ENCODE measurements at places on chromosomes 11 and 22.

- DNase-seq = peak; percentile 79
These were observed 35.1 kb downstream of the FBLN1 start for GRCh38 chr22:45537734-45538181.

- no peak for DNase-seq
These were observed 109.5 kb downstream of the TEAD1 start for GRCh38 chr11:12783765-12784164.

DNA sequence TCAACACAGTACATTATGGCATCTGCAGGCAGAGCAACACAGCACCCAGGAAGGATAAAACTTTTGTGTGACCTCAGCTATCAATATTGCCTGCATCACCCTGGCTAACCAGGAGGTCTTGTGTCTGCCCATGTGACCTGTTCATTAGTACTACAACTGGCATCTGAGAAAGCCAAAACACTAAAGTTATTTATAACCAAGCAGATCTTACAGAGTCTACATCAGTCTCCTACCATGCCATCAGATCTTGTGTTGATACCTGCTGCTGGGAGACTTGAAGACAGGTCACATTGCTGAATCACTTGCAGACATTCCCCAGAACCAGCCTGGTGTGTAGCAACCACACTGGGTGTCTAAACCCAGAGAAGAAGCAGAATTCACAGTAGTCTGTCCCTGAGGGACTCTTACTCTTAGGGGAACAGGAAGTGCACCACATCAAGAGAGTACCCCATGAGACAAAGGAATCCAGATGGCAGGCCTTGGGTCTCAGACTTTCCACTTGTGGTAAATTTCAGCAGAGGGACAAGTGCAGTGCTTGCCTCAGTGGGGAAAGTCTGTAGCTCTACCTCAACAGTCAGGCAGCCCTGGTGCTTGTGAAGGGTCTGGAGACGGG, 7.0 kb downstream of the OR9G1 start:
- DNase-seq = no peak

GRCh38 chr11:34199525-34199924, 94.1 kb downstream of the NAT10 start:
- no peak for DNase-seq

- no peak for DNase-seq
These were observed 130.5 kb downstream of the MORC2 start for GRCh38 chr22:30838111-30838510.

- no peak for DNase-seq
These were observed 60.0 kb upstream of the MYEOV start for GRCh38 chr11:69233744-69234570.

DNA sequence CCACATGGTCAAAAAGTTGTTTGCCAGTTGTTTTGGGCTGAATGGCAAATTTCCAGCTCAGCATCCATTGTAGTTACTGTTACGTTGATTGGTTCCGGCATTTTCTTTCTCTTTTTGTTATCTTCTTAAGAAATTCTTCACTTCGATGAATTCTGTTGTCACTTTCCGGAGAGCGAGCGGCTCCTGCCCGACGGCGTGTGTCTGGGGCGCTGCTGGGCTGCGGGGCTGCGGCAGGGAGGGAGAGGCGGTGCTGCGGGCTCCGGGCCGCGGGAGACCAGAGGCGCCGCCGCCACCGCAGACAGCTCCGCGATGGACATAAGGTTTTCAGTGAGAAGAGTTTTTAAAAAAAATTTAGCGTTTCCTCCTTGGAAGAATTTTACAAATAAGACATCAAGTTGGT, 117.4 kb downstream of the RRM1 start:
- no peak for DNase-seq

GRCh38 chr22:45775569-45776312, 104.1 kb downstream of the ATXN10 start:
- no peak for DNase-seq

DNA sequence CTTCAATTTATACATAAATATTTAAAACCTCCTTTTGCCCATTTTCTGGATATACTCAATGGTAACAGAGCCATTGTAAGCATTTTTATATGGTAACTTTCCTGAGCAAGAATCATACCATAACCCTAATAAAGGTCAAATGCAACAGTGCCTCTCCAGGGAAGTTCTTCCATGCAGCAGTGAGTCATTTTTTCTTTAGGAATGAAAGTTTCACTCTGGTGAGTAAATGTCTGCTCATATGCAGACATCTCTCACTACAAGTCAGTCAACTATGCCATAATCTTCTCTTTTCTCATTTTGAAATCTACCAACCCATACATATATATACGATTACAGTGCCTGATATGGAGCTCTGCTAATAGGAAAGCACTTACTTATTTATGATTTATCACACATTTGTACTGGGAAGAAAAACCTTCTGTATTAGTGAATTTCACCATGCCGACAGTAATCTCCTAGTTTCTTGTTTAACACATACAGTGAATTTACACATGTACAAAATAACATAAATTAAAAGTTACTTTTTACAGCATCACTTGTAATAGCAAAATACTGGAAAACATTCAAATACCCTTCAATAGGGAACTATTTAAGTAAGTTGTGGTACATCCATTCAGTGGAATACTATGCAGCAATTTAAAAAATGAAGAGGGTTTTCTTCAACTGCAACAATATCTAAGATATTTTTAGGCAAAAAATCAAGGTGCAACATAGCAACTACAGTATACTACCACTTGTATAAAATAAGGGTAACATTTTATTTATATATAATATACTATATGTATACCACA, 16.0 kb downstream of the STK33 start:
- no peak for DNase-seq

GRCh38 chr11:128210148-128210940, 377.0 kb downstream of the ETS1 start:
- peak; percentile 90 for DNase-seq

DNA sequence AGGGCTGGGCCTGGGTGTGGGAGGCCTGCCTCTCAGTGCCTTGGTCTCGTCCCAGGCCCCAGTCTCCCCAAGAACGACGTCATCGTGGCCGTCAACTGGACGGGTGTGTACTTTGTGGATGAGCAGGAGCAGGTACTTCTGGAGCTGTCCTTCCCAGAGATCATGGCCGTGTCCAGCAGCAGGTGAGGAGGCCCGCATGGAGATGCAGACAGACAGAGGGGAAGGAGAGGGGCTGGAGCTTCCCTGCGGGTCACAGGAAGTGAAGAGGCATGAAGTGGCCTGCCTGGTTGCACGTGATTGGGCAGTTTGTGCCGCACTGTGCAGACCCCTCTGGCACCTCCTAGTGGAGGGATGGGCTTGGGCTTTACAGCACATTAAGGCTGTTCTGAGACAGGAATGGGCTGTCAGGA, 70.4 kb downstream of the MYO7A start:
- no peak for DNase-seq

- DNase-seq = no peak
These were observed 5.0 kb downstream of the PDGFB start for GRCh38 chr22:39239561-39240423.

DNA sequence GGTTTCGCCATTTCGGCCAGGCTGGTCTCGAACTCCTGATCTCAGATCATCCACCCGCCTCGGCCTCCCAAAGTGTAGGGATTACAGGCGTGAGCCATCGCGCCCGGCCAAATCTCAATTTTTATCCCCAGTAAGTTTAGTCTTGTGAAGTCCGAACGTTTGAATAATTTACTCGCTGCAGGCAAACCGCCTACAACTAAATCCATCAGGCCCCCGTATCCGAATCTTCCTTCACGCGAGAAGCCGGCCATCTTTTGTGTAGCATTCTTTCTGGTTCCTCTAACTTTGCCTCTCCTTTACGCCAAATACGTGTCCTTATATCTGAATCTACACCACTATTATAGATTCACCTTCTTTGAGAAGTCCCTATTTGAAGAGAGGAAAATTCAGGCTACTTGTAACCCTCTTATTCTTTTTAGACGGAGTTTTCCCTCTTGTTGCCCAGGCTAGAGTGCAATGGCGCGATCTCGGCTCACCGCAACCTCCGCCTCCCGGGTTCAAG, 581 bp upstream of the EIF3L start:
- DNase-seq = no peak

GRCh38 chr11:117428856-117429229, 101.2 kb downstream of the CEP164 start:
- no peak for DNase-seq

GRCh38 chr11:131491503-131491902, 121.1 kb downstream of the NTM start:
- DNase-seq = no peak

DNA sequence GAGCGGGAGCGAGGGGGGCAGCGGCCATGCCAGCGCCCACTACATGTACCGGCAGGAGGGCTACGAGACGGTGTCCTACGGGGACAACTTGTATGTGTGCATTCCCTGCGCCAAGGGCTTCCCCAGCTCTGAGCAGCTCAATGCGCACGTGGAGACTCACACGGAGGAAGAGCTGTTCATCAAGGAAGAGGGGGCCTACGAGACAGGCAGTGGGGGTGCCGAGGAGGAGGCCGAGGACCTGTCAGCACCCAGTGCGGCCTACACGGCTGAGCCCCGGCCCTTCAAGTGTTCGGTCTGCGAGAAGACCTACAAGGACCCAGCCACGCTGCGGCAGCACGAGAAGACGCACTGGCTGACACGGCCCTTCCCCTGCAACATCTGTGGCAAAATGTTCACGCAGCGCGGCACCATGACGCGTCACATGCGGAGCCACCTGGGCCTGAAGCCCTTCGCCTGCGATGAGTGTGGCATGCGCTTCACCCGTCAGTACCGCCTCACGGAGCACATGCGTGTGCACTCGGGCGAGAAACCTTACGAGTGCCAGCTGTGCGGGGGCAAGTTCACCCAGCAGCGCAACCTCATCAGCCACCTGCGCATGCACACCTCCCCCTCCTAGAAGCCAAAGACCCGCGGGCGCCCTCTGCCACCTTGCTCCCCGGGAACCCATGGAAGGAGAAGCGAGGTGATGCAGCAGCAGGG, 20.9 kb upstream of the TMEM191C start:
- no peak for DNase-seq

- DNase-seq = no peak
These were observed 87.1 kb upstream of the OPCML start for GRCh38 chr11:133619397-133619796.

DNA sequence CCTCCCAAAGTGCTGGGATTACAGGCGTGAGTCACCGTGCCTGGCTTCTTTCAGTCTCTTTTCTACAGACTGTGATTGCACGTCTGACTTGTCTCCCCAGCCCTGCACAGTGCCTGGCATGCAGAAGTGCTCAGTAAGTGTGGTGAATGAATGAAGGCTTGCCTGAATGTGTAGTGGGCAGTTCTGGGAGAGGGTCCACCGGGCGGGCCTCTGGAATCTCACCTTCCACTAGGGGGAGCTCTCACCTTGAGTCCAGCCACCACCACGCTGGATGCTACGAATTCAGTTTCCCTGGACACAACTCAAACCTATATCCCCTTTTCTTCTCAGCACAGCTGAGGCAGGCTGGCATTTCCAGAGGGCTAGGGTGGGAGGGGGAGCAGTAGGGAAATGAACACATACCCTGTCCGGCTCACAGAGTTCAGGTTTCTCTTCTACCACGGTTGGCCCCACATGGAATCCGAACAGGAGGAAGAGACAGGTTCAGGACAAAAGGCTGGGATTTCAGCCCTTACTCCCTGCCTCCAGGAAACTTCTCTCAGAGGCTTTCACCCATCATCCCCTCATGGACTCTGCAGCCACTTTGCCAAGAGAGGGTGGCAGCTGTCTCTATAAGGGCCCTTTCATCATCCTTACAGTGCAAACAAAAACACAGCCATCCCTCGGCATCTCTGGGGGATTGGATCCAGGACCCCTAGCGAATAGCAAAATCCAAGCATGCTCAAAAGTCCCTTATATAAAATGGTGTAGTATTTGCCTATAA, 86.8 kb downstream of the NECTIN1 start:
- no peak for DNase-seq

- DNase-seq = no peak
These were observed 822 bp downstream of the MARK2 start for GRCh38 chr11:63839508-63840355.

- no peak for DNase-seq
These were observed 126.9 kb upstream of the CHORDC1 start for GRCh38 chr11:90349731-90350130.

DNA sequence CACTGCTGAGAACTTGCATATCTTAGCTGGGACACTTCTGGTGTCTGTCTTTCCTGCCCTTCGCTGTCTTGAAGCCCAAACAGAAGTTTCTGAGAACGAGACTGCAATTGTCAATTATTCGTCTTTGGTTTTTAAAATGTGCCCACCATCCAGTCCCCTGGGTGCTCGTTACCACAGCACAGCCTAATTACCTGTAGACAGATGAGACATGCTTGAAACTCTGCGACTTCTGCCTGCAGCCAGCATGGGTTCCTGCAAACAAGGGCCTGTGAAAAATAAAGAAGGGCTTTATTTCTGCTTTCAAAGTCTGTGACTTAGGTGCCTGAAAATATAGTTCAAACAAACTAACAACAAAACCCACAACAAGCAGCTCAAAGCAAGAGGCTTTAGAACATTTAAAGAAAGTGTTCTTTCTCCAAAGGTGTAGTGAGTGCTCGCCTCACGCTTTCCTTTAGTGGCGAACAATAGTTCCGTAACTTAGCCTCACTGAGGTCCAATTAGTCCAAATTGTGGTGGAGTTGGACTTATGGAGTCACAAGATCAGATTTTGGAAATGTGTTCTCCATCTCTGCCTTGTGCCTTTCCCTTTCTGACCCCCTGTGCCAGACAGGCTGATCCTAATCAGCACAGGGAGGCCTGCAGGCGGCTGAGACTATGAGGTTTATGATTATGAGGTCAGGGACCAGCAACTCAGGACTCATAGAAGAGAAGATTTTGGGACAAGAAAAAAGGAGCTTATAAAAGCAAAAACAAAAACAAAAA, 20.4 kb upstream of the GRAMD1B start:
- no peak for DNase-seq

DNA sequence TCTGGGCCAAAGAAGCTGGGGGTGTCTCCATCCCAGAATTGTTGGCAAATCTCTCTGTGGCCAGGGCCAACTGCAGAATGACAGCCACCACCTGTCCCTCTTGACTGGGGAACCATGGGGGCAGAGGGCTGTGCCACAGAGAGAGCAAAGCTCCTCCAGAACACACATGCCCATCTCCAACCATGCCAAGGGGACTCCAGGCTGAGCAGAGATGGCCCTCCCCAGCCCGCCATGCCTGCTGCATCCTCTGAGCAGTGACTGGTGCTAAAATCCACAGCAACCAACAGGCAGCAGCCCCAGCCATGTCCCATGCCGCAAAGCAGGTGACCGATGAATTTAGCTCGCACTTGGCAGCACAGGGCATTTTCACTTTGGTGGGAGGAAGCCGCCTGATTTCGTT, 45.0 kb downstream of the LARGE1 start:
- no peak for DNase-seq

- no peak for DNase-seq
These were observed 56.4 kb downstream of the ARFGAP3 start for GRCh38 chr22:42800451-42801251.

- no peak for DNase-seq
These were observed 276.2 kb downstream of the BRD1 start for GRCh38 chr22:49551446-49551845.
